Naive thymus-derived CD8-positive, alpha-beta T cell (primary cell): ENCODE measurements at places on chromosomes 2 and 18. TPM values are rescaled to one million over a fixed set of nuclear protein-coding genes. Genes with fewer than 3 reads are reported as not detected.

- no peak for DNase-seq
Measured at GRCh38 chr18:11798271-11798670, 52.9 kb upstream of the CHMP1B start.

GRCh38 chr2:29578084-29578598 is 343.2 kb downstream of the ALK start:
- no peak for DNase-seq

DNA sequence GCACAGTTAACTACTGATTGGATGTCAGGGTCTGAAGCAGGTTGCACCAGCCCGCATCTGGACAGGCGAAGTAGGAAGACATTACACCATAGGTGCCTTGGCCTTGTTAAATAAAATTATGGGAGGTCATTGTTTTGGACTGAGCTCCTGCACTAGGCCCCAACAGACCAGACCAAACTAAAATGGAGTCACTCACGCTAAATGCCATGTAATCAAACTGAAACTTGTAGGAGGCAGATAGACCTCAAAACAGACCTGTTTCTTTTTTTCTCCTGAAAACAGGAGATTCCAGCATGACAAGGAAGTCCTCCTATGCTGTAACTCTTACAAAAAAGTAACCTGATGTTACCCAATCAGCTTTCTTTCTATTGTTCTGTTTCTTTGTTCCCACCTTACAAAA is 15.5 kb upstream of the NFU1 start:
- DNase-seq: no peak

MLPH gene
- not detected for total RNA-seq

ALPG gene
- not detected for total RNA-seq

TFCP2L1 gene
- total RNA-seq: not detected

EMILIN1 gene
- total RNA-seq: 0.86 TPM

CPS1 gene
- 0.55 TPM for total RNA-seq

TUBA4B gene
- total RNA-seq: not detected
